ENCODE measurements at places on chromosomes 4 and X.

GRCh38 chrX:148310426-148311165 is 189.8 kb upstream of the AFF2 start:
- no peak for DNase-seq

GRCh38 chrX:52118262-52118661 is 49.3 kb upstream of the MAGED4B start:
- DNase-seq: no peak

DNA sequence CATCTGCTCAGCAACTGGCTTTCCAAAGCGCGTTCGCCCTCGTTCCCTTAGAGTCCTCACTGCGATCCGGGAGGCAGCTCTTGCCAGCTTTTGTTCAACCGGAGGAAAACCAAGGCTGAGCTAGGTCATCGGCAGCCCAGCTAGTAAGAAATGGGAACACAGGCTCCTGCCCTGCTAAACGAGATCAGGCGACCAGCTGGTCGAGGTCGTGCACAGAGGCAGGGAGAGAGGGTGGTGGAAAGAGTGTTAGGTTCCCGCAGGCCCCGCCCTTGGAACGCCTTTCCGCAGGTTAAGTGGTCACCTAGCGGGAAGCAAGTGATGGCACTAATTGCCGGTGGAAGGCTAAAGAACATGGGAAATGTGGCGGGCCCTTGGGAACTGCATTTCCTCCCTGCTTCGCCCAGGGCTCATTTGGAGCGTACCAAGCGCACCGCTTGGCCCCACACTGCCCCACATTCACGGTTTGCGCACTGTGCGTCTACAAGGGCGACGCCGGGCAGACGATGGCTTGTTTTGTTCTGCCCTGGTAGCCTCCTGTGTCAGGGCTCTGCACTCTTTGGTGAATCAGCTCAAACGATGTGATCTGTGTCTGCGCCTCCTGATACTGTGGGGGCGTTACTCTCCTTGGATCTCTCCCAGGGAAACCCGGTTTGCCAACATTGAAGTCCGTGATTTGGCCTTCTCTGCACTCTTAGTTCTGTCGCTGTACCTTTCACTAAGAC is 7.2 kb upstream of the PRDM8 start:
- no peak for DNase-seq

- DNase-seq: no peak
Observed at GRCh38 chrX:17405225-17405969, 30.4 kb downstream of the NHS start.

- DNase-seq: no peak
Observed at GRCh38 chr4:9895333-9895705, 113.9 kb downstream of the DRD5 start.

DNA sequence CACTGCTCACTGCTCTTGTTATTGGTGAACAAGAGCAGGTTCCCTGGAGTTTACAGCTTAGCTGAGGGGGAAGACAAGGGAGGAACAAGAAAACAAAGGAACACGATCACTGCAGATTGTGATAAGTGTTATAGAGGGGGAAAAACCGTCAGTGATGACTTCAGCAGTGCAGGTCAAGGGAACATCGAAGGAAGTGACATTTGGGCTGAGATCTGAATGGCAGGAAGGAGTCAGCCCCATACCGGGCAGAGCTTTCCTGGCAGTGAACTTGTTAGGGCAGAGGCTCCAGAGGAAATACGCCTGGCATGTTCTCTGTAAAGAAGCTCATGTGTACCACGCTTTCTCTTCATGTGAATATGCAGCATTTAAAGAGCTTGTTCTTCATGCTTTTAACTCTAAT is 78.1 kb downstream of the LDB2 start:
- DNase-seq: no peak

GRCh38 chr4:15001248-15001868 is 923 bp upstream of the CPEB2 start:
- peak; percentile 54 for DNase-seq

DNA sequence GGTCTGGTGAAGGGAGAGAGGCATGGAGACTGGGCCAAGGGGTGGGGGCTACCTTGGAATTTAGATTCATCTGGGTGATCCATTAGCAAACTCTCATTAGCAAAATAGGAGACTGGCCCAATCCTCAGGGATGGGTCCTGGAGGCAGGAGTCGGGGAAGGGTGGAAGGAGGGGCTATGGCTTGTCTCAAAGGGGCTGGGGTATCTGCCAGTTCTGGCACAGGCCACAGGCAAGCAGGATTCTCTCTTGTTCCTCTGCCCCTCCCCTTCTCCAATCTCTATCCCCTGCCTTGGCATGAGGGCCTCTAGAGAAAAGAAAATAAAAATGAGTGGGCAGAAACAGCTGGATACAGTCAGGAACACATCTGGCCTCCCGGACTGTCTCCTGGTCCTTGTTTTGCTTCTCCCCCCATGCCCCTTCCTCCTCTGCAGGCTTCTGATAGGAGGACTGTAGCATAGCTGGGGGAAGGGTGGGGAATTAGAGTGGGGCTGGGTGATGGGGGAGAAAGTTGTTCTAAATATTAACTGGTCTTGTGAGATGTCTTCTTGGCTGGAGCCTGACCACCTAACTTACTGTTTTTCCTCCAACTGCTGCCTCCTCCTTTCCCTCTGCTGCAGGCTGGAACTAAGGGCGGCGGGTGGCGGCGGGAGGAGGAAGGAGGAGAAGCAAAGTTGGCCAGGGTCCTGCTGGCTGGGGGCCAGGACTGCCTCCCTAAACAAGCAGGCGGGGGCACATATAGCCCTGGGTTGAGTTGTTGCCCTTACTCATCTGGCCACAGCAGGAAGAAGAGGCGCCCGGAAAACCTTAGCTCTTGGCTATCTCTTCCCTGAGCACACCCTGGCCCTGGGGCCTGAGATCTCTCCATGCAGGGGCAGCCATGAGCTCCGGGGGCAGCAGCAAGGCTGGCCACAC is 53.3 kb upstream of the LAS1L start:
- no peak for DNase-seq
